ENCODE measurements at places on chromosomes 1 and 21. TPM values are rescaled to one million over a fixed set of nuclear protein-coding genes. Genes with fewer than 3 reads are reported as not detected.

- DNase-seq: no peak
Observed at GRCh38 chr1:212267017-212267416, 18.2 kb upstream of the PPP2R5A start.

DNA sequence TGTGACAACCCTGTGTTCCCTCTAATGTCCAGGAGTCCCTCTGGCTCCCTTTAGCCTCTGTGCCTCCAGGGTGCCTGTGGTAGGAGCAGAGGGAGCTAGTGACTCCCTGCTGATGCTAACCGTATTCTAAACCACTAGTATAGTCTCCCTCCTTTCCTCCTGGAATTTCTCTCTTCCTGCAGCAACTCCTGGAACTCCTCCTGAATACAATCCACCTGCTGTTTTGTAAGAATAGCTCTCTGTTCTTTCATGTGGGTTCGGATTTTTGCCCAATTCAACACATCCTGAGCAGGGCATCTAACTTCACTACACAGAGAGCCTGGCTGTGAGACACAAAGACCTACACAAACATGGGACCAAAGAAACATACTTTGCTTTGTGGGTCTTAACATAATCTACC lies 107.9 kb downstream of the RUNX1 start:
- no peak for DNase-seq

DNA sequence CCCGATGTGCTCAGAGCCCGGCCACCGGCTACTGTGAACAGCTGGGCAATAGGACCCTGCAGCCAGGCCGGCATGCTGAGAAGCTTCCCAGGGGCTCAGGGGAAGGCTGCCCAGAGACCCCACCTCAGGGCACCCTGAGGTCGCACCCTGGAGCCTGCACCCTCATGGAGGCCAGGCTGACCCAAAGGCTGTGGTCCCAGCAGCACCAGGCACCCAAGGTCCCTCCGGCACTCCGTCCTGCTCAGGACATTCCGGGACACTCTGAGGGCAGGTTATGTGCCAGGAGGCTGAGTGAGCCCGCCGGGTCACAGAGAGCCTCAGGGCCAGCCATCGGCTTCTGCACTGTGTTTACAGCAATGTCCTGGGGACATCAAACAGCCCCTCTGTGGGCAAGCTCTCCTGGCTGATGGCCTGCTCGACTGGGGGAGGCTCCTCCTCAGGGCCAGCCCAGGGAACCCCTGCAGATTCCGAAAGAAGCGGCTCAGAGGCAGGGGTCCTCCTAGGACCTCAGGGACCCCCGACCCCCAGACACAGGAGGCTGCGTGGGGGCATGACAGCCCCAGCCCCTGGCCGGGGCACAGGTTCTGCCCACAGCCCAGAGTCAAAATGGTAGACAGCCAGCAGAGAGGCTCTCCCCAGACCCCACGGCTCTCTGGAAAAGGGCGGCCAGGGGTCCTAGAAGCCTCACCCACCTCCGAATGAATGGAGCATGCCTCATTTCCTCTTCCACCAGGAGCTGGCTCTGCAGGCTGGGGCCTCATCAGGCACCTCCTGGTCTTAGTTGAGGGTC lies 8.2 kb downstream of the SLC19A1 start:
- no peak for DNase-seq

GRCh38 chr21:41396558-41397075 lies 29.4 kb upstream of the MX1 start:
- DNase-seq: no peak

GRCh38 chr1:119358636-119359035 lies 9.9 kb upstream of the HAO2 start:
- DNase-seq: no peak

GRCh38 chr1:246329900-246330299 lies 177.2 kb downstream of the SMYD3 start:
- DNase-seq: no peak

GRCh38 chr1:28882009-28882628 lies 32.2 kb upstream of the EPB41 start:
- DNase-seq: peak; percentile 59

DNA sequence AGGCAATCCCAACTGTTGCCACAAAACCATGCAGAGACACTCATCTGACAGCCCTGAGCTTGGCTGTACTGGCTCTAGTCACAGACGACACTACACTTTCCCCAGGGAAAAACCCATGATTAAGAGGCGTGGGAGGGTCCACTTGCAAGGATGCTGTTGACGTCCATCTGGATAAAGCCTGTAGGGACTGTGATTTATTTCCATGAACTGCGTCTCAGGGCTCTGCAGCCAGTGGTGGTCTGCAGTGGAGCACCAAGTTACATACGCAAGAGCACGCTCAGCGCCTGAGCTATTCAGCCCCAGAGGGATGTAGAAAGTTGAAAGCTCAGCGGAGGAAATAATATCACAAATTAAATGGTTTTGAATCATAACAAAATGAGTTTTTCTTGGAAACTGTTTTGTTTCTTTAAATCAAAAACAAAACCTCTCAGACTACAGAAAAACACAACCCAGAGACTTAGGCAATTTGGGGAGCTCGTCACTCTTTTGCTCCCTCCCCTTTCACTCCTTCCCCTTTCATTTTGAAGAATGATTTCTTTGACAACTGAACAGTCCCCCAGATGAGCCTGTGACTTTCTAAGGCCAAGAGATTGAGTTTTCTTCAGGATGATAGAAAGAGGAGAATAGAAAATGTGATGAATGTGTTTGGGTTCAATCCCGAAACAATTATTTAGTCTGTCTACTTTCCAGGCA lies 71.2 kb downstream of the NGF start:
- no peak for DNase-seq

The CYYR1 gene
- total RNA-seq: 4.7 TPM

The GNAT2 gene
- not detected for total RNA-seq

GRCh38 chr21:29017639-29018237 lies 1.4 kb downstream of the RWDD2B start:
- DNase-seq: no peak

GRCh38 chr1:204335085-204335484 lies 24.6 kb downstream of the PLEKHA6 start:
- no peak for DNase-seq

DNA sequence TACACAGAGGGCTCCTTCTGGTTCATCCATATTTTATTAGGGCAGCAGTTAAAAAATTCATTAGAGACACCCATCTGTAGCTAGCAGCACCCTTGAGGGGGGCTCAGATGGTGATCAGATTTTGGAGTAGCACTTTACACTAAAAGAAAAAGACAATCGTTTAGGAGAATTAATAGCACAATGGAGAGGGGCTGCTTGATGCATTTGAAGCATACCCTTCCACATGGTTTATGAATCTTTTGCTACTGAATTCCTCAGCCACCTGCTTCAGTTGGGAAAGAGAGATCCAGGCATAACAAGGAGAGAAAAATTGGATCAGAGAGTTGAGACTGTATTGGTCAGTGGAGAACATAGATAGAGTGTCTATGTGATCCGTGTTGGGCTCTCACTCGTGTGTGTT lies 54.4 kb downstream of the DISC1 start:
- DNase-seq: no peak

DNA sequence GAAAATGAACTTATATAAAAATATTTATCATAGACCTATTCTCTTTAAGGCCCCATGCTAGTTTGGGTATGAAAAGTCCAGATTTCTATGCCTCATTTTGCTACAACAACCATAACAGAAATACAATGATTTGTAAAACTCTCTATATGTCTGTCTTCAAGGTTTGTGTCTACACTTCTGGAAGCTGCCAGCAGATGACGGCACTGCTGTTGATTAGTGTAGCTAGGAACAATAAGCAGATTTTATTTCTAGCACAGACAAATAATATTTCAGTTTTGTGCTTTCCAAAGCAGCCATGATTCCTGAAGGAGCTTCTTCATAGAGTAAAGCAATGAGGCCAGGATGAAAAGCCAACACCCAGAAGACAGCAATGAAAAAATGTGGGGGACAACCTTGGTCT lies 779.6 kb upstream of the ADGRL2 start:
- no peak for DNase-seq

DNA sequence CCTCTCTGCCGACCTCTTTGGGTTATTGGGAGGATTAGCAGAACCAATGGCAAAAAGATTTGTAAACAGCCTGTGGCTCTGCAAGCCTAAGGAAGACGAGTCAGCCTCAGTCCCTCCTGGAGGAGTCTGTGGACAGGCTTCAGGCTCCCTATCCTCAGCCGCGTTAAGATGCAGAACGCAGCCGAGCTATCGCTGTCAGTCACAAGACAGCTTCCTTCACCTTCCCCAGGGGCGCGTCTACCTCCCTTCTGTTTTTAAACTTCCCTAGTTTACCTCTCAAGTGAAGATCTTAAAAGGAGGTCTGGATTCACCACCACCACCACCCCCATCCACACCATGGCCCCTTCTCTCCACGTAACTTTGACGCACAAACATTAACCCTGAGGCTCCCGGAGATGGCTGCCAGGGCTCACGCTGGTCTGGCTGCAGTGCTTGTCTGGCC lies 738 bp downstream of the CAMK1G start:
- DNase-seq: no peak

The PTGS2 gene
- total RNA-seq: 2.5 TPM

All from astrocyte (in vitro differentiated cells and primary cell).